ENCODE measurements at places on chromosomes 11 and 22.

DNA sequence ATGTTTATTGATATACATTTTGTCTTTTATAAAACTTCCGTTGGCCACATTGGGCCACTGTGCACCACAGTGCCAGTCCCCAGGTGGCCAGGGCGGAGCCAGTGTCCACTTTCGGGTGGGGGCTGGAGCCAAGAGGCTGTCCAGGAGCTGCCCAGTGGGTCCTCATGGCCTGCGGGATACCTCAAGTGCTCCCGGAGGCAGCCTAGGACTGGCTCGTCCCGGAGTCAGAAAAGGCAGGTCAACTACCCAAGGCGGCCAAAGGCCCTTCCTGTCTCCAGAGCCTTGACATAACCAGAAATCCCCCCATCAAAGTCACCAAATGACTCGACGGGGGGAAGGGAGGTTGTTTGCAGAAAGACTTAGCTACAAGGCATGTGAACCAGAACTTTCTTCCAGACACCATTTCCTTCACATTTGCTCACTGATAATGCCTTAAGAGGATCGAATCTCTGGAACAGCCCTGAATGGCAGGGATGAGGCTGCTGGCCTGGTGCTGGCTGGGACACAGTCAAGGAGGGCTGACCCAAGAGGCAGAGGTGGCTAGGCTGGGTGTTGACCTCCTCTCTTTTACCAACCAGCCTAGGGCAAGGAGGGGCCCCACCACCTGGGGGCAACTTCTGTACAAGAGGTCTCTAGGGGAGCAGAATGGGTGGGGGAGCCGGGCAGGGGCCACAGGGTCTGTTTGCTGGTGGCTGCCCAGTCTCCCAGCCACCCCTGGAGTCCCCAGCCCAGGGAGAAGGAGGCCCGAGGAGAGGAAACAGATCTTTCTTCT, 8.4 kb downstream of the MRGPRF start:
- DNase-seq: no peak

GRCh38 chr22:42959576-42960509, 55.1 kb downstream of the PACSIN2 start:
- peak; percentile 62 for DNase-seq

- DNase-seq: no peak
These were observed 57.0 kb downstream of the BRD1 start for GRCh38 chr22:49770547-49771265.

DNA sequence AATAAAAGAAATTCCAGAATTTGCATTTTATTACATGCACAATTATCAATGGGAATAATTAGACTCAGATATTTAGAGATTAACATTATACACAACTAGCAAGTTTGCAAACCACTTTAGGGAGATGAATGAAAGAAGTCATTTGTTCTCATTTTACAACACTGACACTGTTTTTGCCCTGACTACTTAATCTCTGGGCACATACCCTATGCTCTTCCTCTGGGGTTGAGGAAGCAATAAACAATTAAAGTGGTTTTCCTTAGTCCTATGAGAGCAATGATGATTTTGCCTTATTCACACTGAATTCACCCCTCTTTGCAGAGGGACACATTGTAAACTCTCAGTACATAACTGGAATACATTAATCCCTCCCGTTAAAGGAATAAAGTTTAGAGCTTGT, 72.7 kb downstream of the TRPC6 start:
- DNase-seq: no peak

- no peak for DNase-seq
These were observed 118.0 kb downstream of the SNX19 start for GRCh38 chr11:130798280-130798679.

- DNase-seq: no peak
These were observed 20.3 kb downstream of the MMP20 start for GRCh38 chr11:102604875-102605274.

- no peak for DNase-seq
These were observed 747 bp downstream of the TPCN2 start for GRCh38 chr11:69049490-69049867.

DNA sequence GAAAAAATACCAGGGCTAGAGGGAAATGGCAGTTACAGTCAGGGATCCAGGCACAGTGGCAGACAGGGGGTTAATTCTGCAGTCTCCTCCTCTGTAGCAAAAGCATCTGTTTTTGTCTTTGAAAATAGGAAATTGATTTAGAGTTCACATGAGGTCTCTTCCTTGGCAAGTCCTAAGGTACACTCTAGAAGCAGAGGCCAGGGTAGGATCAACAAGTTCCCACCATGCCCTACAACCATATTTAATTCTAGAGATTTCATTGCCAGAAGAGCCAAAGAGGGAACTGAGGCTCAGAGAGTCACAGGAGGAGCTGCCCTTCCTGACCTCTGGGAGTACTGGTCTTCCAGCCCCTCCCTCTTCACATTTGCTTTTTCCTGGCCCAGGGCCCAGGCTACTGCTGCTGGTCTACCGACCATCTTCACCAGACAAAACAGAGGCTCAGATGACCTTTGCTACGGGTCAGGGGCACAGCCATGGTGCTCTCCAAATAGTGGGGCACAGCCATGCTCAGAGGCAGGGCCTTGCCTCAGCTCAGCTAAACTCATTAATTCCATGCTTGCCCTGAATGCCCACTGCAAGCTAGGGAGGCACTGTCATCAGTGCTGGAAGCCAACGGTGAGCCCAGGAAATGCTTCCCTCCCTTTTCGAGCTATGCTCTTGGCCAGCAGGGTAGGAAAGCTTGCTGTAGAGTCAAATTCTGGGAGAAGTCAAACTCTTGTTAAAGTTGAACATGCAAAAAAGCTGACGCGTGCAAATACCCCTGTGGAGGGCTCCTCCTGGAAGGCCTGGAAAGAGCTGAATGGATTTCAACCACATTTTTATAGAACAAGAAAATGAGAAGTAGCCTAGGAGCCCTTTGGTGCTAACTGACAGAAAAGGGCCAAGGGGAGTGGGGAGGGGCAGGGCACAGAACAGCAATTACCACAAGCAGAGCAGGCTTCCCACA, 11.7 kb upstream of the CHRM4 start:
- no peak for DNase-seq

DNA sequence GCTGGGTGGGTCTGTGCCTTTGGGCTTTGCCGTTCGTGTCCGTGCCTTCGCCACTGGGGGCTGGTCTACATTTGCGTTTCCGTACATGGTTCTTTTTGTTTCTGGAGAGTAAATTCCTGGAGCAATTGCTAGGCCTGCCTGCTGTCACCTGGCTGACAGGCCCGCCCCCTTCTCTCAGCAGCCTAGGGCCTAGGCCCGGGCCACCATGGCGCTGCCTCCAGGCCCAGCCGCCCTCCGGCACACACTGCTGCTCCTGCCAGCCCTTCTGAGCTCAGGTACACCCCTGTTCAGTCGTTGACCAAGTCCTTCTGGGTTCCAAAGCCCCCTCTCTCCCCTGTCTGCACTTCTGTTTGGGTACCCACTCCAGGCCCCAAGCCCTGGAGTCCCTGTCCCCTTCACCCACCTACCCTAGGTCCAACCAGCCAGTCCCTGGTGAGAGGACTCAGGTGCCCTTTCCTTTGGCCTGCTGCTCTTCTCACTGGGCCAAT, 649 bp downstream of the TMEM25 start:
- no peak for DNase-seq

- no peak for DNase-seq
These were observed 87.1 kb downstream of the MYEOV start for GRCh38 chr11:69380921-69381581.

DNA sequence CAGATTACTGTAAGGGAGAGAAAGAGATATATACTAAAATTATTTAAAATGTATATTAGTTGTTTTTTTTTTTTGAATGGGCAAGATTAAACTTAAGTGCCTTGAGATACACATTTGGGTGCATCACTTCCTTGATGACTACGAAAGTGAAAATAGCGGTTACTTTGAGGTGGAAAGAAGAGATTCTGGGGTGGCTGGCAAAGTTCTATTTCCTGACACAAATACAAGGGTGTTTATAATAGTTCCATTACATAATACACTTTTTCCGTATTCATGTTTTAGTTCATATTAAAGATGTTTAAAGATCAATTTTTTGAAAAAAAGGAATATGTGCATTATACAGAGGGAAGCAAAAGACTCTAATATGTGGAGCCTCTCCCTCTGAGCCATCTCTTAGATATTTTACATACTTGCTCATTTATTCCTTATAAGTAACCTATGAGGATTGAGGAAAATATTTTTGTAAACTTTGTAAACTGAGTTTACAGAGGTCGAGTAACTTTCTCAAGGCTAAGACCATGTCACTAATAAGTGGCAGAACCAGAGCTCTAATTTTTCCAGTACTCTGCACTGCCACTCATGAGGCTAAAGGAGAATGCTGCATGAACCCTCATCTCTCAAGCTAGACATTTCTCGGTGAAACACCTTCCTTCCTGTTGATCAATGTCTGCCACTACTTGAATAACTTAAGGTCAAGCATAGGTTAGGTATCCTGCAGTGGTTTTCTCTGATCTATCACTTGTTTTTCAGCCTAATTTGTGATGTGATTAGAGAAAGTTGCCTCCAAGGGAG, 58.6 kb downstream of the DDIAS start:
- DNase-seq: no peak

DNA sequence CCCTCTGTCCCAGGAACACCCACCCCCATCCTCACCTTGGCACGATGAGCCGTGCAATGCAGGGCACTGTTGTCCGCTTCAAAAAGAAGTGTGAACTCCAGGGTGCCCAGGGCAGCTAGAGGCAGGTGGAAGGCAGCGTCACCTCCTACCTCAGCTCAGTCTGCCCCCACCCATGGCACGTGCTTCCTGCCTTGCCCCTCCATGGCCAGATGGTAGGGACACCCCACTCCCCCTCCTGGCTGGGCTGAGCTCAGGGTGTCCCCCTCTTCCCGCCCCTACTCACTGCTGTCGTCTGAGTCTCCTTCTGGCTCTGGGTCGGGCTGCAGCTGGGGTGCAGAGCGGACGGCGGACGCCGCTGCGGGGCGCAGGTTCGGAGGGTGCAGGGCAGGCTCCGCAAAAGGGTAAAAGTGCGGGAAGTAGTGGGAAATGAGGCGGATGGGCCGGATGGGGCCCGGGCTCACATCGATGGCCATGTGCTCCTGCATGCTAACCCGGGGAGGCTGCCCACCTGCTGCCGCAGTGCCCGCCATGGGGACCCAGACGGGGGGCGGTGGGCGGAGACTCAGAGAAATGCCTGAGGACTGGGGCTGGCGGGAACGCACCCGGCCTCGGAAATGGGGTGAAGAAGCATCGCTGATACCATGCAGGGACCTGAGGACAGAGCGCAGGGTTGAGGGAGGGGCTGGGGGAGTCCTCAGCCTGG, 9.1 kb downstream of the NDUFV1 start:
- no peak for DNase-seq

DNA sequence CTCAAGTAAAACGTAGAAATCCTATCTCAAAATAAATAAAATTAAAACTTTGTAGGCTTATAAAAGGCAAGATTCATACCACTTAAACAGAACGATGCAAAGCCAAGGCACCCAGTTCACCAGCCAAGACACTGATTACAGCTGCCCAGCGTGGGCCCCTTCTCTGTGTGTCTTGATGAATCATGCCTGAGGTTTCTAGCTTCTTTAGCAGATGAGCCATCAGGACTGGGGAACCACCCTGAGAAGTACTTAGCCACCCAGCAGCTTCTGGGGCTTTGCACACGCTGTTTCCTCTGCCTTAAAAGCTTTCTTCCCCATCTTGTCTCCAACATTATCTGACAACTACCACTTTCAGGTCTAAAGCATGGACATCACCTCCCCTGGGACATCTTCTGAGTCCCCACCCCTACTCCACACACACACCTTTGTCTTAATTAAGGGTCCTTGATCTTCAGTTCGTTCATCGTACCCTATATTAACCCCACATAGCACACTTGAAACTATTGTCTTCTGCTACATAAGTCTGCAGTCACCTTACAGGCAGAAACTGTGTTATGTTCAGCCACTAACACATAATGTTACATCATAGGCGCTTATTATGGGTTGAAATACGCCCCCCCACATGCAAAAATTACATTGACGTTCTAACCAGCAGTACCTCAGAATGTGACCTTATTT, 8.7 kb upstream of the LAYN start:
- DNase-seq: peak; percentile 75

DNA sequence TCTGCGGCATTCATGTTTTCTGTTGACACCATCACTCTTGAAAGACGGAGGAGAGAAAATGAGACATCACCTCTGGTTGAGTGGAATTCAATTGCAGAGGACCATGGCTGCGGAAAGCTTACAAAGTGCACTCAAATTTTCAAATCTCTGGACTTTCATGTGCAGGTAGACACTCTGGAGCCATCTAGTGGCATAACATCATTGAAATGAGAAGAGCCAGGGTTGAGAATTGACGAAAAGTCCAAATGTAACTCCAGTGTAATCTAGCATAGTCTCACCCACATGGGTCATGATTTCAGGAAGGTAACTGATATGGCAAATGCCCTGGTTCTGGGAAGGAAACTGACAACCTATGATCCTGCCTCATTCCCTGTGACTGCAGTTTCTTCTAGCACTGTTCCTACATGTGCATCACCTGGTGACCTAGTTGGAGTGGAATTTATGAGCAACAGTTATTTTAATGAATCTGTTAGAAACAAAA, 687.8 kb downstream of the KCNA4 start:
- DNase-seq: peak; percentile 58

GRCh38 chr22:37982938-37983859, 1.2 kb downstream of the SOX10 start:
- no peak for DNase-seq

- DNase-seq: peak; percentile 75
These were observed 2.2 kb downstream of the SLC25A22 start for GRCh38 chr11:795634-796564.

GRCh38 chr22:20626811-20627210, 119.4 kb downstream of the MED15 start:
- no peak for DNase-seq

DNA sequence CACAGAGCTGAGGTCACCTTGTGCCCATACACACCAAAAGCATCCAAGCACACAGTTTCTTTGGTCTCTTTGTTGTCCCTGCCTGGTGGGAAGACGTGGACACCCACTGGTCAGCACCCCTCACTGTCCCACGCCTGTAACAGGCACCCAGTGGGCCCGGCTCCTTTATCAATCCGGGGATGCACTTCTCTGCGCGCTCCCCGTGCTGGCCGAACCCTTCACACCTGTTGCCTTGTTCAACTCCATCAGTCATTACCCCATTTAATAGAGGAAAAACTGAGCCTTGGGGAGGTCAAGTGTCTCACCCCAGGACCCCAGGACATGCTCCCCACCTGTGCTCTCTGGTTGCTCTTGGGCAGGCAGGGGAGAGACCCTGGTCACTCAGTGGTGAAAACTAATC, 49.7 kb upstream of the FGF3 start:
- DNase-seq: no peak

DNA sequence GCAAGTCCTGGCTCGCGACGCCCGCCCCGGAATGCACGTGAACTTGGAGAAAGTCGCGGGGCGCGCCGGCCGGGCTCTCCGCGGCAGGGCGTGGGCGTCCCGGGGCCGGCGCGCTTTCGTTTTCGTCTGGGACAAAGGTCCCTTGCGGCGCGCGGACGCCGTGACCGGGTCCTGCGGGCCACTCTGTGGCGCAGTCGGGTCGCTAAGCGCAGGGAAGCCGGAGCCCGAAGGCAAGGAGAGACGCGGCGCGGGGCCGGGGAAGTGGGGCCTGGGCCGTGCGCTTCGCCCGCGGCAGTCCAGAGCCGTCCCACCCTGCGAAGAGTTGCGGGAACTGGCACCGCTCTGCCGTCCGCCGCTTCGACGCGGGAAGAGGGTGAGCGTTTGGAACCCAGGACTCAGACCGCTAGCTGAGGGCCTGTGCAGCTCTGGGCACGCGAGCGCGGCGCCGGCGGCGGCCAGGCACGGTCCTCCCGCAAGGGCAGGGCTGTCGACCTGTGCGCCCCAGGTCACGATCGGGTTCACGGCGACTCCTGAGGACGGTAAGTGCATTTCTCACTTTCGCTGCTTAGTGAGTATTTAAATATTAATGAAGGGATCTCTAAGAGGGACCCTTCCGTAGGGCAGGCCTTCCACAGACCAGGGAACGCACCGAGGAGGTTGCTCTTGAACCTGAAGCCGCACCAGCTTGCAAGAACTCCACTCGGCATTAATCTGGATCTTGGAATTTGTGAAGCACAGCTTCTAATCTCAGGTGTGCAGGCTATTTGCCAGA, 78.0 kb upstream of the PPARA start:
- DNase-seq: no peak

Measured in fibroblast of the conjunctiva (primary cell).